ENCODE measurements at places on chromosomes 5 and 9.

- DNase-seq = no peak
Measured at GRCh38 chr5:133309166-133309795, 257.5 kb downstream of the HSPA4 start.

DNA sequence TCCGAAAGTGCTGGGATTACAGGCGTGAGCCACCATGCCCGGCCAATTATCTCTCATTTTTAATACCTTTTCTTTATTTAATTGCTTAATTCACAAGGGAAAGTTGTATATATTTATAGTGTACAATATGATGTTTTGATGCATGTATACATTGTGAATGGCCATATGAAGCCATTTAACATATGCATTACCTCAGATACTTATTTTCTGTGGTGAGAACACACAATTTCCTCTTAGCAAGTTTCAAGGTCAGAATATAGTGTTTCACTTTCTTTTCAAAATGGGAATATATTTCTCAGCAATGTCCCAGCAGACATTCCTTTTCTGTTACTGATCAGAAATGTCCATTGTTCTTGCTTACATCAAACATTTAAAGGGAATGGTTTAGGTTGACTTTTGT lies 1596.3 kb downstream of the MAT2B start:
- DNase-seq = no peak

GRCh38 chr9:129422843-129423192 lies 198.1 kb downstream of the C9orf50 start:
- no peak for DNase-seq

DNA sequence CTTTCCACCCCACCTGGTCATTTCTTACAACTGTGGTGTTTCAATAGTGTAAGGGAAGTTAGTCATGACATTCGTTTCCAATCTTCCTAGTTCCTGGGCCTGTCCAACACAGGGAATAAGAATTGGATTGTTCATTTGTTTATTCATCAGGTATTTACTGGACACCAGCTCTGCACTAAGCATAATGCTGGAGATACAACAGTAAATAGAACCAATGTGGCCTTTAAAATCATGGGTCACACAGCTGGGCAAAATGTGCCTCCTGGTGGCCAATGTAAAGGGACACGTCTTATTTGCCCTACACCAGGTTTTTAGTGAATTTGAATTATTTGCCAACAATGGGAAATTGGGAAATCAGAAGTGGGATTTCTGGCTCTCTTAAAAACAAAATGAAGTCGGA lies 10.4 kb downstream of the ABLIM3 start:
- no peak for DNase-seq

- DNase-seq = no peak
Measured at GRCh38 chr5:137395011-137395755, 103.9 kb downstream of the SPOCK1 start.

GRCh38 chr5:1201327-1202025 lies at the start of gene SLC6A19:
TSS of gene SLC6A19 (plus strand) at chr5:1201595. CDS start at chr5:1201651, 56 bp downstream.
- DNase-seq = no peak

GRCh38 chr9:97985058-97985861 lies 2.1 kb downstream of the ANP32B start:
- peak; percentile 47 for DNase-seq

Data from stimulated activated CD4-positive, alpha-beta T cell treated with anti-CD3 and anti-CD28 coated beads, Interleukin-4, amount 100 ng/mL, for 1 hour (primary cell).